SK-MEL-5 (cell line): ENCODE measurements at places on chromosomes 4 and X. TPM values are rescaled to one million over a fixed set of nuclear protein-coding genes. Genes with fewer than 3 reads are reported as not detected.

The SSX2 gene
- total RNA-seq = not detected in 2 replicates

The GAGE12J gene
- 37.1 TPM in 1 of 2 replicates, not detected in the other for total RNA-seq

DNA sequence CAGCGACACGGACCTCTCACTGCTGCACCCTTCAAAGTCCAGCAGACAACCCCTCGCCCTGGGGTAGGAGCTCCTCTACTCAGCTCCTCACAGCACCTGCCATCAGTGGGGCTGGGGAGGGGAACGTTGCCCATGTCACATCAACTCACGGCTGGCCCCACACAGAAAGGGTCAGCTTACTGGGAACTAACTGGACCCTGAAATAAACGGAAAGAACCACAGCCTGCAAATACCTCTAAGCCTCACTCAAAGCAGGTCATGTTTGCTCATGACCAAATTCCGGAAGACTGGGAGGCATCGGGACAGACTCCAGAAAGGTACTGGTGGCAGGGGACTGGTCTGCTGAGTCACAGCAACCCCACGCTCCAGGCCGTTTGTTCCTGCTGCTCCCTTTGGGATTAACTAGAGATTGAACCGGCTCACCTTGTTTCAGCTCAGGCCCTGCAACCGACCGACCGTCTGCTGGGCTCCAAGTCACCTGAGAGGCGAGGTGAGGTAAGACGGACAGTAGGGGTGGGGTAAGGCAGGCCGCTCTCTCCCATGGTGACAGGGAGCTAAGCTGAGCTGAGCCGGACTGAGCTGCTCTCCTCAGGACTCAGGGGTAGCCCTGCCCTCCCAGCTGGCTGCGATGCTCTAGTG lies 5.6 kb downstream of the G6PD start:
- no peak for DNase-seq

DNA sequence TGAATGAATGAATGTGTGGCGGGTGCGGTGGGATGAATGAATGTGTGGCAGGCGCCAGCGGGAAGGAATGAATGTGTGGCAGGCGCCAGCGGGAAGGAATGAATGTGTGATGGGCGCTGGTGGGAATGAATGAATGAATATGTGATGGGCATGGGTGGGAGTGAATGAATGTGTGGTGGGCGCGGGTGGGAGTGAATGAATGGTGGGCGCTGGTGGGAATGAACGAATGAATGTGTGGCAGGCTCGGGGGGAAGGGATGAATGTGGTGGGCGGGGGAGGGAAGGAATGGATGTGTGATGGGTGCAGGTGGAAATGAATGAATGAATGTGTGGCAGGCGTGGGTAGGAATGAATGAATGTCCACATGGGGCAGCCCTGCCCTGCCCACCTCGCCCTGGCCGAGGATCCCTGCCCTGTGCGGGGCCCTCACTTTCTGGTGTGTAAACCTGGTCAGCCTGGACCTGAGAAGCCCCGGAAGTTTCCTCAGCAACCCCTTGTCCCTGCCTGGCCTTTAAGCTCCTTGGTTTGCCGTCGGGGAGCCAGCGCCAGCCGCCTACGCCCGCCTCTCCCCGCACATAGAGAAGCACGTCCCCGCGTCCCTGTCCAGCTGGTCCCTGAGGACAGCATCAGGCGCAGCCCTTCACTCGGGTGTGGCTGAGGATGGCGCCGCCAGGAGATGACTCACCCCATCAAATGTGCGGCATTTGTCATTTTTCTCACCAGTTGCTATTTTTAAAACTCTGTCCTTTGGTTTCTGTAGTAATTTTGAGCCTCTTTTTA lies 112.8 kb upstream of the LRPAP1 start:
- no peak for DNase-seq

DNA sequence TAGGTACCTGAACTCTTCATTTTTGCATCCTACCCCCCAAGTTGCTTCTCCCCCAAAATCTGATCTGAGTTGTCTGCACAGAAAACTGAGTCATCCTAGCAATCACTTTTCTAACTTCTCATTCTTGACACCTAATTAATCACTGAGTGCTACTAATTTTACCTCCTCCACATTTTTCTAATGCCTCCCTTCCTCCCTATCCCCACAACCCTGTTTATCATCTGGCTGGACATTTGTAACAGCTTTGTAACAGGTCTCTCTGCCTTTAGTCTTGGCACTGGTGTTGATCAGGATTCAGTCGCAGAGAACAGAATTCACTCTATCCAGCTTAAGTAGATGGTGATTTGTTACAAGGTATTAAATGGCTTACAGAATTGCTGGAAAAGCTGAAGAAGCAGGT lies 303.9 kb upstream of the GATB start:
- DNase-seq = no peak

DNA sequence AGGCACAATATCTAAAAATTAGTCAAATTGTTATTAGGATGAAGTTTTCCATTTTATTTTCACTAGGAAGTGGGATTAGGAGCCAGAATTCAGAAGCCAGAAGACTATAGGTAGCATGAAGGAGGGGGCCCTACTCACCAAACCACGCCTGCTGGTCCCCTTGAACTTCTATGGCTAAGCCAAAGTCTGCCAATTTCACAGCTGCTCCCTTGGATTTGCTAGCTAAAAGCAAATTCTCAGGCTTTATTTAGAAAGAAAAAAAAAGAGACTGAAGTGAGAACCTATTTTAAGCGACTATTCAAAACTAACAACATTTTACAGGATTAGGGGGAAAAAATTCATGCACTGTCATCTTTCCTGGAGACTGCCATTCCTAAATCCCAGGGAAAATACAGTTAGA lies 224.3 kb downstream of the CAMK2D start:
- no peak for DNase-seq
